ENCODE measurements at places on chromosomes 16 and 17.

DNA sequence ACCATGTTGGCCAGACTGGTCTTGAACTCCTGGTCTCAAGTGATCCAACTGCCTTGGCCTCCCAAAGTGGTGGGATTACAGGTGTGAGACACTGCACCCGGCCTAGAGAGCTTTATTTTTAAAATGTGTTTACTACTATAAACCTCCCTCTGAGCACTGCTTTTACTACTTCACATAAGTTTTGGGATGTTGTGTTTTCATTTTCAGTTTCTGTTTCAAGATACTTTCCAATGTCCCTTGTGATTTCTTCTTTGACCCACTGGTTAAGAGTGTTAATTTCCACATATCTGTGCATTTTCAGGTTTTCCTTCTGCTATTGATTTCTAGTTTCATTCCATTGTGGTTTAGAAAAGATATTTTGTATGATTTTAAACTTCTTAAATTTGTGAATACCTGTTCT, 74.4 kb downstream of the NETO2 start:
- DNase-seq: no peak

- DNase-seq: peak; percentile 63
Measured at GRCh38 chr16:57151369-57151768, 34.5 kb downstream of the PSME3IP1 start.

GRCh38 chr16:87017371-87018012, 299.7 kb downstream of the C16orf95 start:
- DNase-seq: peak; percentile 3

DNA sequence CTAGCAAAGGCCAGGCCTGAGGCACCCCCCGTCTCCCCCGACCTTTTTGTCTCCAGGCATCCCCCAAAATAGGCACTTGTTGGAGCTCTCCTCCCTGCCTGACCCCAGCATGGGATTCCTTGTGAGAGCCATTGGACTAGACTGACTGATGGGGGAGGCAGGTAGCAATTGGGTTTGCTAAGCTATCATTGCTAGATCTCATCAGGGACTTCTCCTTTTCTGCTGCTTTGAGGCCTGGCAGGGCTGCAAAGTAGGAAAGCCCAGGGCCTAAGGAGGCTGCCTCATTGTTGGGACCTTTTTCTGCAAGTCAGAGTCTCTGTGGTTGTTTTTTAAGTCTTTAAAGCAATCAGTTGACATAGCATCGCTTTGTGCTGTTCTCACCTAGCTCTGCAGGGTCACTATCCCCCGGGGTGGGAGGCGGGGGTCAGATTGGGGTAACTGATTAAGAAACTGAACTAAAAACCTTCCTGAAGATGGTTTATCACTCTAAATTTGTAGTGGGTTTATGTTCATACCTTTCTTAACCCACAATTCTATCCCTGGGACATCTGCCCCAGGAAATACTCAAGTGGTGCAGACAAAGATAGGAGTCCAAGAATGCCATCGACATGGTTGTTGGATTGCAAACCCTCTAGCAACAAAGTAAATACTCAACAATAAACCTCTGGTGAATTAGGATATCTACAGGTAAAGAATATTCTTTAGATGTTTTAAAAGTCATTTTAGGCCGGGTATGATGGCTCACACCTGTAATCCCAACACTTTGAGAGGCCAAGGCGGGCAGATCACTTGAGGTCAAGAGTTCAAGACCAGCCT, 28.0 kb downstream of the LLGL2 start:
- peak; percentile 83 for DNase-seq

Measured in Kasumi-1 (cell line).